Aorta (tissue), 5 donors: ENCODE measurements at places on chromosomes 12 and 14. TPM values are rescaled to one million over a fixed set of nuclear protein-coding genes. Genes with fewer than 3 reads are reported as not detected.

Gene KRT84
- not detected for polyA plus RNA-seq

Gene REM2
- polyA plus RNA-seq: not detected

Gene CRADD
- polyA plus RNA-seq: 33.4 TPM

Gene ZCRB1
- 59.5 TPM for polyA plus RNA-seq

Gene KDM5A
- 6.6 TPM for polyA plus RNA-seq

Gene C12orf60
- 0.56 TPM for polyA plus RNA-seq

Gene CEBPE
- polyA plus RNA-seq: 0.13 TPM

Gene ADSS1
- 25.0 TPM for polyA plus RNA-seq

Gene IRAK4
- 15.9 TPM for polyA plus RNA-seq

Gene TMEM52B
- polyA plus RNA-seq: 0.05 TPM
